ENCODE measurements at places on chromosomes 7 and 10.

- DNase-seq: no peak
Measured at GRCh38 chr10:48249004-48249762, 25.3 kb downstream of the FRMPD2 start.

GRCh38 chr10:90389876-90390275 is 468.0 kb downstream of the HTR7 start:
- DNase-seq: no peak

- DNase-seq: no peak
Measured at GRCh38 chr10:62814756-62815380, 1.3 kb downstream of the EGR2 start.

DNA sequence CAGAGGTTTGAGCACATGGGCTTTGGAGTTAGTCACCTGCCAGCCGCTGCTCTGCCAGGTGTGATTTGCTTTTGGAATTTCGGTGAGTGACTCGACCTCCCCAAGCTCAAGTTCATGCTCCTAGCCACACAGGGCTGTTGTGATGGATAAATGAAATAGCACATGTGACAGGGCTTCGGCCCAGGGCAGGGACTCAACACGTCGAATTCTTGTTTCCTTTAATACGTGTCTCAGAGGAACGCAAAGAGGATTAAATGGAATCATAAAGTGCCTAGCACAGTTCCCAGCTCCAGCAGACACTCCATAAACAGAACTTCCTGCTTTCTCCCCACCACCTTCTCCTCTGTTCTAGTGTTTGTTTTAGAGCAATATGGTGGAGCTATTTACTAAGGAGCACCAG is 88.3 kb upstream of the CHST15 start:
- DNase-seq: no peak

DNA sequence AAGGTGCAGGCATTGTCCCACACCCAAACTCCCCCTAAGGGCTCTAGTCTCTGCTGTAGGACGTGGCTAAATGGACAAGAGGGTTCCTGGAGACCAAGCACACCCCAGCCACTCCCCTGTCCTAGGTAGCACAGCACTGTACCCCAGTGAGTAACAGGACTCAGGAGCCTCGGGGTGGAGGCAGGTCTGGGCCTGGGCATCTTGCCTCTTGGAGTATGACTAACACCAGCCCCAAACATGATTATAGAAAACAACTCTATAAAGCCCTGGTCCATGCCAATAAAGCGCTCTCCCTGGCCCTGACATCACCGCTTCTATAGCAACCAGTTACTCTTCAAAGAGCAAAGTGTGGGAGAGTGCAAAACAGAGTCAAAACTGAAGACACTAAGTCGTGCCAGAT is 195.0 kb downstream of the CALN1 start:
- no peak for DNase-seq

DNA sequence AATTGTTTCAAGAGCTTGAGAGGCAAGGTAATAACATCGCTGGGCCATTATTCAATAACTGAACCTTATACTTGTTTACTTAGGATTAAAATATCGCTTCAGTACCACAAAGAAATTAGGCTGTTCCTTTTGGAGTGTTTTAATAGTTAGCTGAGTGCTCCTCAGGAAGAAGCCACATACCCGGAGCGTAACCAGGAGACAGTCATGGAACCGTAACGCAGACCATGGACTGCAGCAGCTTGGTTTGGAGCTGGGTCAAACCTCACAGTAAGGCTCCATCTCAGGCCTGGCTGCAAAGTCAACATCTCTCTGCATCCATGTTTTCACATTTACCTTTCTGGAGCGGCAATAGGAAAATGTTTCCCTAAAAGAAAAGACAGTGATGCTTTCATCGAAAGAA is 599.0 kb downstream of the TNS3 start:
- DNase-seq: no peak

DNA sequence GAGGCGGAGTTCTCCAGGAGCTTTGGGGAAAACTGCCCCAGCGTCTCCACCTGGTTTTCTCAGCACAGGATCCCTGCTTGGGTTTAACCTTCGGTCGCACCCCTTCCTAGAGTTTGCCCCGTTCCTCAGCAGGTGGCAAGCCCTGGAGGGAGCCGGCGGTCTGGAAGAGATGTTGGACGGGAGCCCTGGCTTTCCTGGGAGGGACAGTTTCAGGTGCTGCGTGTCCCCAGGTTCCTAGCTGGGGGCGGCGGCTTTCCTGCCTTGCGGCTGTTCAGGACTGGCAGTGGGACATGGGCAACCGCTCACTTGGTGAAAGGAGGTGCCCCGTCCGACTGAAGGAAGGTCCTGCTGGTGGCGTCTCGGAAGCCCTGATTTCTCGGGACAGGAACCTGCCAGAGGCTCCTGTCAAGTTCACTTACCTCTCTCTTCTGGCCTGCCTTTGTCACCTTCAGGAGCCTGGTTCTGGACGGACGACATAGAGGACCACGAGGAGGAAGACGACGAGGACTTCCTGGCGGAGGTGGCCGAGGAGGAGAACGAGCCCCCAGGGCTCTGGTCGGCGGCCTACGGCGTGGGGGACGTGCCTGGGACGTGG is 14.8 kb downstream of the ZNF316 start:
- no peak for DNase-seq
